ENCODE measurements at places on chromosomes 12 and 14.

DNA sequence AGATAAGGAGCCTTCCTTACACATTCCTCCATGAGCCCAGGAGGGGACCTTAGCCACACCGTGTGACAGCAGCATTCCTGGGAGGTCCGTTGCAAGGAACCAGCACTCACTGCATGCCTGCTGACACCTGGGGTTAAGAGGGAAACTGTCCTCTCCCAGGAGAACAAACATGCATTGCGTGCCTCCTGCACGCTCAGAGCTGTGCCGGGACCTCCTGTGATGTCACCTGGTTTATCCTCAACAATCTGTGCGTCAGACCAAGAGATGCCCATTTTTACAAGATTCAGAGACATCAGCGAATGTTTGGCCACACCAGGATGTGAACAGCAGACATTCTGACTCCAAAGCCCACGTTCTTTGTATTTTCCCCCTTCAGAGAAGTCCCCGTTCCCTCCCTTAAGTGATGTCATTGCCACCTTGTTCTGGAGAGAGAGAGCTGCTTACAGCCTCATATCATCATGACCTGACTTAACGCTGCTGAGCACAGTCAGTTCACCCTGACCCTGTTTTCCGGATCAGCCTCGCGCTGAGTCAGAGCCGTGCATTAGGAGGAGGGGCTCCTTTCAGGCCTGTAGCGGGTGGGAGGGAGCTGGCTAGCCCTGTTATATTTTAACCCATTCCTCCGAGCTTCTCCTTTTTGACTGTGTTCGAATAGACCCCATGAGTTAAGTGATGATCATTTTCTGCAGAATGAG lies 36.2 kb downstream of the TMEM120B start:
- no peak for DNase-seq

DNA sequence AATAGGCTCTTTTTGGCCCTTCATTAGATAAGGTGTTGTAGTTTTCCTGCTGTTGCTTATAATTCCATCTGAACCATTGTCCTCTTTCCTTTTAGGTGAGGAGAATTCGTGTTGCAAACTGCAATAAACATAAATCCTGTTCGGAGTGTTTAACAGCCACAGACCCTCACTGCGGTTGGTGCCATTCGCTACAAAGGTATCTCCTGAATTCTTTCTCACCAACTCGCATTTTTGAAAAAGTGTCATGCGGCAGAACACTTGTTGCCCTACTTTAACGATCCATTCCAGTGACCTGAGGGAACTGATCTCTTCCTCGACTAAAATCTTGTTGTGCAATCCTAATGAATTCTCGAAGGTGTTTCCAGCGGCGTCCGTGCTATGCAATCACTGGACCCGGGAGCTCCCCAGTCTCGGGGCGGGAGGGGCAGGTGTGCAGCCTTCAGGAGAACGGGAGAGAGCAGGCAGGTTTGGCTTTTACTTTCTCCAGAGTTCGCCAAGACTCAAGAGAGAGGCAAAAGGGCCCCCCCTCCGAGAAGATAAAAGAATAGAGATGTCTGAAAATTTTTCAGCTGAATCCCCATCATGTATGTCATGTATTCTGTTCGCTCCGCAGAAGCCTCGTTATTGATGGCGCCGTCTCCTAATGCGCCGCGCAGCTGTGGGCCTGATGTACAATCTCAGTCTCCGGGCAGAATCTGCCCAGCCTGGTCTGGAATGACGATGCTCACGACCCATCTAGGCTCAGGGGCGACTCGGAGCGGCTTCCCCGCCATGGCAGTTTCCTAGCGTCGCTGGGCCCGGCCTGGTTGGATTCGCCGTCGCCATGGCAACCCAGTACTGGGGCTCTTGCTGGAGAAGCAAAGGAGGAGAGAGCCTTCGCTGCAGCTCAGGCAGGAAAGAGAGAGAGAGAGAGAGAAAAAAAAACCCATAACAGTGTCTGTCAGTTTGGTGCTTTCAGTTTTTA lies 38.2 kb downstream of the PLXNC1 start:
- no peak for DNase-seq

DNA sequence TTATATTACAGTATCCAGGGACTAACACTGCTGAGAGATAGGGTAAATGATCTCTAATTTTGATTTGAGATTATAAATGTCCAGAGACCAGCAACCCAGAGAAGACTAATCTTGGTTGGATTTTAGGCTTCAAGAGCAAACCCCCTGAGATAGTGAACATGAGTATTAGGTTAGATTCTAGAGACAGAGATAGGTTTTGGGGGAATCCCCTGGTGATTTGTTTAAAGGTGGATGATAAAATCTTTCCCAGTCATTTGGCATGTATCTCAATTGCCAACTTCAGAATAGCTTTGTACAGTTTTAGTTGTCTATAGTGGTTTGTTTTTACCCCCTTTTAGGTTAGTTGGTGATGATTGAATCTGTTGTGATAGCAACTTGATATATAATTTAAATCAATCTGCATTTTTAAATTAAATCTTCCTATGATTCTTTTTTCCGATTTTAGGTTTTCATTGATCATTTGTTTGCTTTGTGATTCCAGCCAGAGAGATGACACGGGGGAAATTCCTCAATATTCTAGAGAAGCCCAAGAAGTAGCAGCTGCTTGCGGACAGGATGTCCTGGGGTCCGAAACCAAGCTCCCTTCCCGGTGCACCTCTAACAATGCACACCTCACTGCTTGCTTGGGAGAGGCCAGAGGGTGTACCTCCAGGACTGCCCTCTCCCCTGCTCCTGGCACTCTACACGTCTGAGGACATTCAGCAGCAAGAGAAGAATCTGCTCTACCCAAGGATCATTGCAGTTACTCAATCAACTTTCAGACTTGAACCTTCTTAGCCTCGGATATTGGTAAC lies 40.6 kb upstream of the VSX2 start:
- DNase-seq = no peak

DNA sequence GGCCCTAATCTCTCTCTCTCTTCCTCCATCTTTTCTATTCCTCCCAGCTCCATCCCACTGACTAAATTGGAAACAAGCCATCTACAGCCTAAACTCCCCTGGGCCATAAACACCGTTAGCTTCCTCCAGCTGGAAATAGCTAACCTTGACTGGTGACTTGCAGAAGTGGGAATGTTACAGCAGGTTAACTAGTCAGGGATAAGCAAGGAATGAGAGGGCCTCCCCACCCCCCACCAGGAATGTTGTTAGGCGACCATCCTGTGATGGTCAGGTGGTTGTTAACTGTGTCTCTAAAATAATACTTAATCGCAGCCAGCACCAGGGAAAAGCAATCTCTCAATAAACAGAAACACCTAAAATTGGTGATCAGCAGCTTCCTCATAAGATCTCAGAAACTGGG lies 40.8 kb downstream of the MIS18BP1 start:
- no peak for DNase-seq

GRCh38 chr12:53798575-53798974 lies 46.8 kb upstream of the CISTR start:
- no peak for DNase-seq

- no peak for DNase-seq
Measured at GRCh38 chr14:59900556-59900955, 19.4 kb upstream of the LRRC9 start.

DNA sequence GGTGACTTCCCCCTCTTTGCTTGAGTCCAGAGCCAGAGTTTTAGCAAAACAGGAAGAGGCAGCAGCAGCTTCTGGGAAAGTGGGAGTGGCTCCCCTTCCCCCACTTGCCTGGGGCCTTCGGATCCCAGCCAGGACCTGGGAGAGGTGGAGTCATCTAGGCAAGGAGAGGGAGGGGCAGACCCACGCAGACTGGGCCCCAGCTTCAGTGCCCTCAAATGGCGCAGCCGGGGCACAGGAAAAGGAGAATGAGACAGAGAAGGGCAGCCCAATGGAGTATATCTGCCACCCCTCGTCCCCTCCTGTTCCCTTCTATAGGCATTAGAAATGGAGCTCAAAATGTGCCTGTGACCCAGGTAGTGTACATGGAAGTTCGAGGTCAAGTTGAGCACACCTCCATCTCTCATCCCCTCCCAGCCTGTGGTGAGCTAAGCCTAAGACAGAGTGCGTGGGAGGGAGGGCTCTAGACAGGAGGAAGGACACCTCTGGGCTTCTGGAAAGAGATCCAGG lies 9.3 kb upstream of the HDAC7 start:
- DNase-seq = no peak

DNA sequence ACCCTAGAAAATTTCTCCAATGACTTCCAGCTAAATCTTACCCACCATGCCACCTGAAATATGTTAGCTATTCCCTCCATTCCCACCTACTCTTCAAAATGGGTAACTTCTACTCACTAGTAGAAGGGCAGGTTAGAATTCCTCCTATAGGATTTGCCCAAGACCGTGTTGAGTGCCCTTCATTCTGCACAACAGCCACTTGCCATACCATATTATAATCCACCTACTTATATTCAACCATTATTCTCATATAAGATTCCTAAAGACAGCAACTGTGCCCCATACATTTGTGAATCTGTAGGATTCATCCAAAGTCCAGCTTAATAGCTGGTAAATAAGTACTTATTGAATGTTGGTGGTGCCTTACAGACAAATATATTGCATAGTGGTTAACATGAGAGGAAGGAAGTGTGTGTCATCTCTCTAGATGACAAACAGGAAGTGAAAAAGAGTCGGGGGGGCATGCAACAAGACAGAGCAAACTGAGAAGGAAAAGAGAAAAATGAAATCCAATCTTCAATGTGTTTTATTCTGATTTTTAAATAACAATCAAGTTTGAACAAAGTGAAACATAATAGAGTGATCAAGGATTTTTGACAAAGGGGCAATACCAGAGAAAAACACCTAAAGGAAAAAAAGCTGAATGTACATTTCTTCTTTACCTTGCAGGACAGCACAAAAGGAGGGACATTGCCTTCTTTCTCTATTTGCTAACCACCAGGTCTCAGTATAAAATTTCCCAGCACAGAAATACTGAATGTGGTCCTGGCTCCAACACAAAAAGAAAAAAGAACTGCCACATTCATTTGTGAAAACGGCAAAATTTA lies 389.3 kb upstream of the USP15 start:
- DNase-seq = no peak

All from stimulated activated CD4-positive, alpha-beta T cell treated with anti-CD3 and anti-CD28 coated beads, TNF-alpha, amount 100 ng/mL, for 48 hours (primary cell).